ENCODE measurements at places on chromosomes 5 and 9.

- no peak for DNase-seq
Observed at GRCh38 chr5:61123145-61123544, 39.1 kb downstream of the SMIM15 start.

GRCh38 chr9:100700689-100701318 is 122.9 kb downstream of the CAVIN4 start:
- peak; percentile 1 for DNase-seq

DNA sequence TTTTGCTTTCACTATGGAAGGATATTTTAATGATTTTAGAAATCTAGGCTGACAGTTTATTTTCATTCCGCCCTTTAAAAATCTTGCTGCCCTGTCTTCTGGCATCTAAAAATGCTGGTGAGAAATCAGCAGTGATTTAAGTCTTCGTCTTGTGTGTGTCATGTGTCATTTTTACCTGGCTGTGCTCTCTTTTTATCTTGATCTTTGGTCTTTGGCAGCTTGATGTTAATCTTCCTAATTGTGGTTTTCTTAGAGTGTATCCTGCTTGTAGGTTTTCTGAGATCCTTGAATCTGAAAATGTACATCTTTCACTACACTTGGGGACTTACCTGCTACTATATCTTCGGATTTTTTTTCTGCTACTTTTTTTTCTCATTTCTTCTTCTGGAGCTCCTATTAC is 11.9 kb upstream of the LPCAT1 start:
- no peak for DNase-seq

DNA sequence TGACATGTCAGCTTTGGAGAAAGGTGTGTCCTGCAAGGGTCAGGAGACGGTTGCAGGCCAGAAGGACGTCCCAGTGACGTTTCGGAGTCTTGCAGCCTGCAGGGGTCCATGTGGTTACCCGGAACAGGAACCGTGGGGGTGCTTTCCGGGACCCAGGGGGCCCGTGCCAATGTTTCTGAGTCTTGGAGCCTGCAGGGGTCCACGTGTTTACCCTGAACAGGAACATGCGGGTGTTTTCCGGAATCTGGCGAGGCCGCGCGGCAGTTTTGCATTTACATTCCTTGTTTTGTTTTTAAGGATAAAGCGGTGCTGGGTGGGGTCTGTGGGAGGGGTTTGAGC is 30.6 kb downstream of the NKD2 start:
- no peak for DNase-seq

DNA sequence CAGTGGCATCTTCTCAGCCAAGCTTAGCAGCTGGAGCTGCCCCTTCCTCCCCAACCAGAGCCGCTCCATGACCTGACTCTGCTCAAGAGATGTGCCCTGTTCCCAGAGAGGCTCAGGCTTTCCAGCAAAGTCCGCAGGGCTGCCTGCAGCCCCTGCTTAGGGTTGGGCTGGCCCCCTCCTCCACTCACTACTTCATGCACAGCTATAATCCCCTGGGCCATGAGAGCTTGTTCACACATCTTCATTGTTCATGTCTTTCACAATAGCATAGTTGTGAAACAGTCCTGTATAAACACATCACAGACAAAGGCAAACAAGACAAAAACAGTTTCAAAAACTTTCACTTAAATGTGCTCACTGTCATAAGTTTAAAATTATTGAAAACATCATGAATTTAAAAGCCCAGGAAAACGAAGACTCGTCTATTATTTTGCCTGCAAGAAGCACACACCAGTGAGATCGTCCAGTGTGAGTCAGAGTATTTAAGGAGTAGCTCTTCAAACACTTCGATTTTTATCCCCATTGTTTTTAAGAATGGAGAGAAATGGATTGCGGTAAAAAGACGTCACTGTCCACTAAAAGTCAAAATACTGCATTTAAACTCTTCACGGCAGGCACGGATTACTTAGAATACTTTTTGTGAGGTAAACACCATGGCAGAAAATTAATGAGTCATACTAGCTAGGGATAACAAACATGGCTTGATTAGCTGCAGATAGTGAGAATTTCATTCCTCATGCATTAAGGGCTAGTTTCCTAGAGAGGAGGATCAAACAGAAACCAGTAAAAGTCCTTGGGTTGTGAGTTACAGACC is 40.7 kb upstream of the S1PR3 start:
- peak; percentile 54 for DNase-seq

DNA sequence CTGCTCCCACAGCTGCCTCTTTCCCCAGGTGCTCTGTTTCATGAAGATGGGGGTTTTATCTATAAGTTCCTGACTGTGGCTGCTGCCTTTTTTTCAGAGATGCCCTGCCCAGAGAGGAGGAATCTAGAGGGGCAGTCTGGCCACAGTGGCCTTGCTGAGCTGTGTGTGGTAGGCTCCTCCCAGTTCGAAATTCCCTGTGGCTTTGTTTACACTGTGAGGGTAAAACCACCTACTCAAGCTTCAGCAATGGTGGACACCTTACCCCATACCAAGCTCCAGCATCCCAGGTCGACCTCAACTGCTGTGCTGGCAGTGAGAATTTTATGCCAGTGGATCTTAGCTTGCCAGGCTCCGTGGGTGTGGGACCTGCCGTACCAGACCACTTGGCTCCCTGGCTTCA is 250.0 kb downstream of the FER start:
- no peak for DNase-seq

GRCh38 chr9:73643379-73644013 is 491.8 kb downstream of the ANXA1 start:
- DNase-seq, result peak; percentile 23

- no peak for DNase-seq
Observed at GRCh38 chr5:69308046-69308553, 24.5 kb downstream of the CCDC125 start.

- no peak for DNase-seq
Observed at GRCh38 chr5:173535976-173536639, 80.3 kb downstream of the BOD1 start.

GRCh38 chr5:9362600-9362999 is 183.3 kb downstream of the SEMA5A start:
- DNase-seq, result no peak

DNA sequence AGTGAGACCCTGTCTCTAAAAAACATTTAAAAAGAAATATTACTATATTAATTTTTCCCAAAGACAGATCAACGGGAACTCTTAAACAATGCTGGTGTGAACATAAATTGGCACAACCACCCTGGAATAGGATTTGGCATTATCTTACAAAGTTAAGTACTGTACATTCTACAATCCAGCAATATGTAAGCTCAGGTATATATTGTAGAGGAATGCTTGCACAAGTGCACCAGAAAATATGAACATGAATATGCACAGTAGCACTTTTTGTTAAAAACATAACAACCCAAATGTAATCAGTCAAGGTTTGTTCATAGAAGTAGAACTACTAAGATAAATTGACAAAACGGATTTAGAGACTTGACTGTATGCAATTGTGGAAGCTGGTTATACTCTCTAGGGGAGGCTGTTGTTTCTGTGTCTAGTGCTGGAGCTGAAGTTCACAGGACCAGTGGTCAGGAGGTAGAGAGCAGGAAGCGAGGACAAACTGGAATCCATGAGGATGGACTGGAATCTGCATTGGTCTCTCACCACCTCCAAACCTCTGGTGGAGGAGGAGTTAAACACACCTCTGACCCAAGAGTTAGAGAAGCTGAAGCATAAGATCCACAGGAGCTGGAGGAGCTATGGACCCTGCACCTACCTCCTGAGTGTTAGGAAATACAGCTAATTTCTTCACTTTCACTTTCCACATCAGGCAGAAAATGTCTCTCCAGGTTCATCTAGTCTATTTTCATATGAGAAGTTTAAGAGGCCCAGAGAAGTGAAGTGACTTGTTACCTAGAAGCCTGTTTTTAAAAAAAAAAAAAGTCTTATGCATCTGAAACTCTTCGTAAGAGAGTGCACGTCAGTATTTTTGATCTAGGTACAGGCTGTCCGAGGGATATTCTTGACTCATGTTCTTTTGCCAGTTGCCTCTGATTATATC is 20.3 kb upstream of the RIC1 start:
- peak; percentile 33 for DNase-seq
